Inflammatory macrophage (primary cell): ENCODE measurements at places on chromosomes 4 and X.
A peak's percentile ranks its signal among the peaks of the same experiment; 100 is the strongest.

DNA sequence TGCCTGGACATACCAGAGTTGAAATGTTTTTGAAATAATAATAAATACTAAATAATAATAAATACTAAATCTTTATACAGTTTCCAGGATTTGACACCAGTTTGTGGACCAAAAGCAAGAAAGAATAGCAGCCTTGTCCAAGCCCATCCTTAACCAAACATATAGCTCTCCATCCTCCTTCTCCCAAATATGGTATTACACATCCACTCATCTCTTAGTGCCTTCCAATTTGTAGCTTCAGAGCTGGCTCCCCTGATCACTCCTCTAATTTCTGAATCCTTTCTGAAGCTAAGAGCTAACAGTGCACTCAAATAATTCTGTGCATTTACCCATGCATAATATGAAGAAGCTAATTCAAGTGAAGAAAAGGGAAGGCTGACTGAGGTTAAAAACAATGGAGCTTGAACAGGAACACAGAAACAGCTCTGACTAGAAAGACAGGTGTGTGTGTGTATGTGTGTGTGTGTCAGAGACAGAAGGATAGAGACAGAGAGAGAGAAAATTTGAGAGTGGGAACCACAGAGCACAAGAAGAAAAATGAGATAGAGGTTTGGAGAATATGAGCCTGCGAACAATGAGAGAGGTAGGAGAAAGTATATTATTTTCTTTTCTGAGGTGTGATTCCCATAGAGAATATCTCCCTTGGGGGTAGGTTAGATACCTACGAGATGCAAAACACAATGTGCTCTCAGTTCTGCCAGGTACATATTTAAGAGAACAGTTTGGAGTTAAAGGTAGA lies 123.5 kb downstream of the CAMK2D start:
- no peak for DNase-seq

DNA sequence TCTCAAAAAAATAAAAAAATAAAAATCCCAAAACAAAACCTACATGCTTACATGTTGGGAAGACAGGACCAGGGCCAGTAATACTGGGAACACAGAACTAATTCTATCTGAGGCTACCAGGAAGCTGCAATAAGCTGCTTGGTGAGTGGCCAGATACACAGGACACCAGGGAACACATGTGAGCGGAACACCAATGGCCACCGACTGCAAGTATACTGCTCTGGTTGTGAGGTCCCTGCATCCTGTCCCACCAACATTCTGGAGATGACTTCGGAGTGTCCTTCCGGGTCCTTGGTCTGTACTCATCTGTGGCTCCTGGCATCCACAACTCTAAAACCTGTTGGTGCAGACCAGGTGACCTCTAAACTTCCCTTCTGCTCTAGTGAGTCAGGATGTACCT lies 2.7 kb downstream of the TNIP2 start:
- no peak for DNase-seq

DNA sequence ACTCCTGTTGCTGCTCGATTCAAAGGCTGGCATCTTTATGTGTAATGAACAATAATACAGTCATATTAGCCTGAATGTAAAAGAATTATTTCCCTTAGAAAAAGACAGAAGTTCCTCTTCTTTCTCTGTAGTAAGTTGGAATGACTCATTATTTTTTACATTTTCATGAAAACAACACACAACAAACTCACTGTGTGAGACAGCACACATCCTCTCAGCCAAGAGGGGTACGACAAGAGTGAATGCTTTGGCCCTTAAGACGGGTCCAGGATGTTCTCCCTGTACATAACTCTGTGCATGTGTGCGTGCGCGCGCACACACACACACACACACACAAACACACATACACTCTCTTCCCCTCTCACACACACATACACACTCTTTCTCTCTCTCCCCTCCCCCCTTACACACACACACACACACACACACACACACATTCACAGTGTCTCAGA lies 72.8 kb downstream of the MANBA start:
- DNase-seq: peak; percentile 58

GRCh38 chr4:168854350-168854921 lies 155.6 kb downstream of the CBR4 start:
- DNase-seq: no peak

- no peak for DNase-seq
Observed at GRCh38 chrX:71922686-71923085, 12.0 kb downstream of the NHSL2 start.

DNA sequence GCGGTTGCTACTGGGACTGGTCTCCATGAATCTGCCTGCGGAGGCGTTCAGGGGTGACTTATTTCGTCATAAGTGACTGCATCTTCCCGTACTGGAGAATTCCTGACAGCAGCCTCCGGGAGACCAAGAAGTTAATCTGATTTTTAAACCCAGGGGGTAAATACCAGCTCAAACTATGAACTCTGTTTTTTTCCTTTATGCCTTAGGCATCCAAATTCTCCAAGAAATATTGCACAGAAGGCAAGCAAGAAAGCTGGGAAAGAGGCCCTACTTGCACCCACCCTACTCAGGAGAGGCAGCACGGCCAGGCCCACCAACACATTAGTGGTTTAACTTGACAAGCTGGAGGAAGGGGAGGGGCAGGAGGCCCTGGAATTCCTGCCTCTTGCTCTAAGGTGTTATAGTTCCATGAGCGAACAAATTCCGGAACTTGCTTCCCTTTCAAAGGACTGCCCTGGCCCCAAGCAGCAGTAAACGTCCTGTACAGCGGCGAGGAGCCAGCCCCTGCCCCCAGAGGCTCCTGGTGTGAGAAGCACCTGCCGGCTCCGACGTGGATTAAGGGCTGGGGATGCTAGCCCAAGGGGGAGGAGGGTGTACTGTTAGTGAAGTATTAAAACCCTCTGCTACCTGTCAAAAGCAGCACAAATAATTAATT lies 177.2 kb downstream of the AFAP1 start:
- no peak for DNase-seq
